Dermis lymphatic vessel endothelial cell (primary cell): ENCODE measurements at places on chromosomes 7 and 10. TPM values are rescaled to one million over a fixed set of nuclear protein-coding genes. Genes with fewer than 3 reads are reported as not detected.

The MMRN2 gene
- 39.1 and 93.6 TPM in 2 replicates for total RNA-seq

The FXYD4 gene
- not detected in 2 replicates for total RNA-seq

The DEPP1 gene
- total RNA-seq: 104 and 241 TPM in 2 replicates

The SOSTDC1 gene
- not detected in 2 replicates for total RNA-seq

The SEMA3C gene
- 0.09 and 2.2 TPM in 2 replicates for total RNA-seq

The FAM25G gene
- not detected in 2 replicates for total RNA-seq

The SEMA4G gene
- total RNA-seq: 0.69 and 0.98 TPM in 2 replicates

The RELN gene
- 1,060 and 1,696 TPM in 2 replicates for total RNA-seq
